ENCODE measurements at places on chromosomes 5 and 9.

- no peak for DNase-seq
Measured at GRCh38 chr5:141691286-141691866, 9.3 kb upstream of the ARAP3 start.

DNA sequence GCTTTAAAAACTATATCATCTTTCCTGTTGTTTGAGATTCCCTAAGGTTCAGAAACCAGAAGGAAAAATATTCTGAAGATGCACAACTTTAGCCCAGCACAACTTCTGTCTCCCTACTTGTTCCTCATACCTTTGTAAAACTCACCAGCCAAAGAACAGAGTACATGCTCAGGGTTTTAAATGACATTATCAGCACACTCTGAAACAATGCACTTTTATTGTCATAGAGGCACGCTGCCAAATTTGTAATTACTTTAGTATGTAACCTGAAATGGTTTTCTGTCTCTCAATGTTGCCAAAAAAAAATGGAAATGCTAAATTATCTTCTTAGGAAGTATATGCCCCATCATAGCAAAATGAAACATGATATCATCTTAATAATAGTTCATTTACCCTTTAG lies 383.6 kb upstream of the CDH6 start:
- no peak for DNase-seq

- peak; percentile 90 for DNase-seq
Measured at GRCh38 chr9:69122082-69122548, 52.0 kb upstream of the TJP2 start.

- no peak for DNase-seq
Measured at GRCh38 chr5:93887678-93888077, 146.3 kb upstream of the POU5F2 start.

DNA sequence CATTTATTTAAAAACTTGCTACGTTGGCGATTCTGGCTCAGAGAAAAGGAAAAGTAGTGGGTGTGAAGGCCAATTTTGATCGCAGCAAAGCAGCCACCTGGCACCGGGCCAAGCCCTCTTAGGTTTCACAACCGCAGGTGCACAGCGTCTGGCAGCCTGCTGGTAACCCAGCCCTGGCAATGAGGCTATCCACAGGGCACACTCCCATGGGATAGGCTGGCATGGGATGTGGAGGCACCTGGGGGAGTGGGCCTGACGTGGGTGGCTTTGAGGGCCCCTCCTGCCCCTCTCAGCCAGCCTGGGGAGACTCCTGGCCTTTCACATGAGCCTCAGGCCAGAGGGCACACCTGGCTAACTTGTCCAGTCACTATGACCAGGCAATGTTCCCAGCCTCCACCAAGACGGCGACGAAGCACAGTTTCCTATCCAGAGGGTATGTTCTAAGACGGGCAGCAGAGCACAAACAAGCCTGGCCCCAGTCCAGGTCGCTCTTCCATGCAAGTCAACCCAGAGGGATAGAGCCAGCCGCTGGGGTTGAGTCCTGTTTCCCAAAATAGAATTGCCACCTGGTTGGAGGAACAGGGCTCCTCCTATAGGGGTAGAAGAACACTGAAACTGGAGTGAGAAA lies 19.0 kb downstream of the CMBL start:
- no peak for DNase-seq

DNA sequence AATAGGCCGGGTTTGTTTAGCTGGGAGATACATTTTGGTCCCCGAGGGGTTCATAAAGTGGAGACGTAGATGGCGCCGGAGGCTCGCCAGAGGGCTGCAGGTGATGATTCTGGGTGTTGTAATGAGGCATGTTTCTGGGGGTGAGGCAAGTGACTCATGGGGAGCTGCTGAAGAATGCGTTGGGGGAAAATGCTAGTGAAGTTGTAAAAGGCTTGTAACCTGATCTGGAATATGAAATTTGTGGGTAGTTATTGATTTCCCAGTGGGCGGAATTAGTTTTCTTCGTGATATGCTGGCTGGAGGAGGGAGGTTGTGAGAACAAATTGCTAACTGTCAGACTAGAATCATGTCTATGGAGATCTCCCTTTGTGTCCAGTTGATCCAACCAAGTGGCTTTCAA lies 158.3 kb downstream of the DOCK2 start:
- DNase-seq: no peak

DNA sequence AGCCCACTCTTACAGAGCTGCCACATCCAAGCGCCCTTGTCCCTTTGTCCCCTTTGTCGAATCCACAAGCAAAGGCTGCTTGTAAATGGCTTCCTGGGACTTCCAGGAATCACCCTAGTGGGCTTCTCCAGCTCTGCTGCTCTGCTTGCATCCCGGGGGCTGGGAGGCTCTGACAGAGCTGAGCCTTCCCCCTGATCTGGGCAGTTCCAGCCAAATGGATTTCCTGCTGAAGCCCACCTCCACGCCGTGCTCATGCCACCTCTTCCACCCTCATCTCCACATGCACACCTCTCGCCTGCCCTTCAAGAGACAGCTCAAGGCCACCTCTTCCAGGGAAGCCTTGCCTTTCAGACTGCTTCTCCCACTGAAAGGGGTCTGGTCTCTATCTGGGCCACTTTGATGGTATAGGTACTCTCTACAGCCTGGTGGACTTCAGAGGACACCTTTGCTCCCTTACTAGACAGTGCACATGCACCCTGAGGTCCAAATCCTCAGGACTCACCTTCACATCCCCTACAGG lies 106.2 kb downstream of the LHFPL2 start:
- no peak for DNase-seq

GRCh38 chr9:34123682-34124081 lies 2.8 kb downstream of the DCAF12 start:
- DNase-seq: no peak

DNA sequence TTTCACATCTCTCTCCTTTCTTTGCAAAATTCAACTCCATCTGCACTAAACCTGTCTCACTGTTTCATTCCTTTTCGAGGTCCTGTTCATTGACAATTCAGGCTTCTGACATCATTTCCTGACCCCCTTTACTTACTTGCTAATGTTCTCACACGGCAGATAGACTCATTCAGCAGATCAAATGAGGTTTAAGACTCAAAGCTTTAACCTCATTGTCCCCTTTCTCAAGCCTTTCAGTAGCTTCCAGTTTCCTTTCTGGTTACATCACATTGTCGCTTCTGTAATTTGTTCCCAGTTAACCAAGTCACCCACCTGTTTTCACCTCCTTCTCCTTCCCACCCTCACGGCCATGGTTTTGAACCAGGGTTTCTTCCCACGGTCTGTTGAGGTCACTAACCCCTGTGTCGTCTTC lies 143.4 kb upstream of the OTULINL start:
- no peak for DNase-seq

GRCh38 chr9:99628849-99629620 lies 192.7 kb upstream of the NR4A3 start:
- DNase-seq: no peak

DNA sequence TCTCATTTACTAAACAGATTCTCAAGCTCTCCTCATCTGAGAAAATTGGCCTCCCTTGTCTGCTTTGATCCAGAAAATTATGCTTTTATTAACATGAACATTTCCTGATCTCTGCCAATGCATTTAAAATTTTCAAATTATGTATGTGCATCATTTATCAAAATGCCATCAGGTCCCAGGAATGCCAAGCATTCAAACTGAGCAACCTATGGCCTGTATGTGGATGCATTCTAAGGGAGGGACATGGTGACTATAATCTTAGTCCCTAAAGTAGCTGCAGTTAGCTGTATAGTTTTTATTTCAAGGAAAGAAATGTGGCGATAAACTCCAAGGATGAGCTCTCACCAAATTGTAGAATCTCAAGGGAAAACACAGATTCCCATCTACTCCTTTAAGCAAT lies 9.7 kb upstream of the RORB start:
- no peak for DNase-seq

DNA sequence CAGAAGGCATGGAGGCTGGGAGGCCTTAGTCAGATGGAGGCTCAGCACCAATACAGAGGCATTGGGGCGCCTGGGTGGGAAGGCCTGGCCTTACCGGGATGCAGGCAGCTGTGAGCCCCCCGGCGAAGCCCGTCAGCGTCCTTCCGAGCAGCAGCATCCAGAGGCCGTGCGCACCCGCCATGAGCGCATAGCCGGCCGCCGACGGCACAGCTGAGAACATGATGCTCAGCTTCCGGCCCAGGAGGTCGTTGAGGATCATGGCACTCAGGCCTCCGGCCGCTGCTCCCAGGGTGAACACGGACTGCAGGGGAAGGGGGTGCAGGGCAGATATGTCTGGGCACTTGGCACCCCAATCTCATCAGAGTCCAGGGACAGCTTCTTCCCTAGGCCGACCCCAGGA lies 2.0 kb downstream of the SLC2A6 start:
- DNase-seq: no peak

DNA sequence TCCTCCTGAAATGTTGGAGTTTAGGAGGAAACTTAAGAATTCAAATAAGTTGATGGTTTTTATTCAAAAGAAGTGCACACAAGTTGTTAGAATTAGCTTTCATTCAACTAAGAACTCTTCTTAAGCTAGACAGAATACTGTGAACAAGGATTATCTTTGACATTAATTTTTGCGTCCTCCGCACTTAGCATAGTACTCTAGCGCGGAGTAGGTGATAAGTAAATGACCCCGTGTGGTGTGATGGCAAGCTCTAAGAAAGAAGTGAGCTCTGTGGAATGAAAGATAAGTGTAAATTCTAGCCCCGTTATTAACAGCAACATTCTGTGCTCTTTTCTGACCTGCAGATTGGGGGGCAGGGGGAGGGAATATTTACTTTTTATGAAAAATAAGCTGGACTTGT lies 1.0 kb downstream of the BRIX1 start:
- no peak for DNase-seq

DNA sequence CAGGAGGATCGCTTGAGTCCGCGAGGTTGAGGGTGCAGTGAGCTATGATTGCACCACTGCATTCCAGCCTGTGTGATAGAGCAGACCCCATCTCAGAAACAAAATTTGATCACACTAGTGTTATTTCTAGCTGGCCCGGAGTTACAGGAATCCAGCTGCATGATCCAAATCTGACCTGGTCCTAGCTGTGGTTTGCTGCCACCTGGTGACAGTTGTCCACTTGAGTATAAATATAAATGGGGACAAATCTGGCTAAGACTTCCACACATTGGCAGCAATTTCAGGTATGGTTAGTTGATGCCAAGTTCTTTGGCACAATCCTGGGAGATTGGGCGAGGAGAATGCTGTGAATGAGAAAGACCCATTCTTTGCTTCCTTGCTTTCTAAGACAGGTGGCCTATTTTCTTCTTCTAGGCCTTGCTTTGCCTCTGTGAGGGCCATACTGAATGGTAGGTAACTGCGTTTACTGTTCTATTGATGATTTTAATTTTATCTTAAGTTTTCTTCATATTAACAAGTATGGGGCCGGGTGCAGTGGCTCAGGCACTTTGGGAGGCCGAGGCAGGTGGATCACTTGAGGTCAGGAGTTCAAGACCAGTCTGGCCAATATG lies 35.4 kb downstream of the UBE2R2 start:
- no peak for DNase-seq

DNA sequence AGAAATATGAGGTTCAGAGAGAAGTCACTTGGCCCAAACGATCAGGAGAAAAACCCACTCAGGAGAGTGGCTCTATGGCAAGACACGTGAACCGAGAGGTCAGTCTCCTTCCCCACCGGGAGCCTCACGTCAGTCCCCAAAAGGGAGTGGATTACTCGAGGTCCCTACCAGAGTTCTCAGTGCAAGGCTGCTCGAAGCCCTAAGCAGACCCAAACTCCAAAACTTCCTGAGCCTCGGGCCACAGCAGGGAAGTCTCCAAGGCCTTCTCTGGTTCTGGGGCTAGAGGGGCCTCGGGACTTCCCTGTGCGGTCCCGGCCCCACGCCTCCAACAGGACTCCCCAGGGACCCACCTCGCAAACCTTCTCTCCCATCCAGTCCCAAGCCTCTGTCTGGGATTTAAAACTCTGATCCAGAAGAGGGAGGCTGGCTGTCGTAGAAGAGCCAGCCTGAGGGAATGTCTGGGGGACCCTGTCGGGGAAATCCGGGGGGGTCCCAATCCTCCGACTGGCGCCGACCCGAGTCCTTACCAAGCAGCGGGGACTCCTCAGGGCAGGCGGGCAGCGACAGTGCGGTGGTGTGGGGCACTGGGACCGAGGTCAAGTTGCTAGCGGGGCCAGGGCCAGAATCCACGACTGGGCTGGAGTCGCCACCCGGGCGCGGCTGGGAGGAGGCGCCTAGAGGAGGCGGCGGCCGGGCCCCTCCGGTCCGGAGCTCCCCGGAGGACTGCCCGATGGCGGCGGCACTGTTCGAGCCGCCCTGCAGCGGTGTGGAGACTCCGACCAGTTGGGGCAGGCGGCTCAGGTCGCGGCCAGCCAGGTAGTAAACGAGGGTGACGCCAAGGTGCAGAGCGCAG lies 679 bp downstream of the B4GALT1 start:
- DNase-seq: peak; percentile 90

DNA sequence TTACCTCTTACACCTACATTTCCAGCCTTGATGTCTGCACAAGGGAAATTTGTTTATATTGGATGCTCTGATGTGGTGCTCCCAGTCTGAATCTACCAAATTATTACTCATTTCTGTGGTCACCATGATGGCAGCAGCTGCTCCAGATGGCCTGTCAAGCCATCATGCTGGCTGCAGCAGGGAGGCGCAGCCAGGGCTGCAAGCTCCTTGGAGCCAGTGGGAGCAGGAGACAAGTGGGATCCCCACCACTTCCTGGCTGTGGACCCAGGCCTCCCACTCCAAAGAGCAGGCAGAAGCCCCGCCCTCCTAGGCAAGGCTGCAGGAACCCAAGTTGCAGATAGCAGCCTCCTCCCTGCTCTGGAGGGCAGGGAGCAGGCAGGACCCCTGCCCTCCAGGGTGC lies 241.1 kb upstream of the ATP10B start:
- DNase-seq: no peak

DNA sequence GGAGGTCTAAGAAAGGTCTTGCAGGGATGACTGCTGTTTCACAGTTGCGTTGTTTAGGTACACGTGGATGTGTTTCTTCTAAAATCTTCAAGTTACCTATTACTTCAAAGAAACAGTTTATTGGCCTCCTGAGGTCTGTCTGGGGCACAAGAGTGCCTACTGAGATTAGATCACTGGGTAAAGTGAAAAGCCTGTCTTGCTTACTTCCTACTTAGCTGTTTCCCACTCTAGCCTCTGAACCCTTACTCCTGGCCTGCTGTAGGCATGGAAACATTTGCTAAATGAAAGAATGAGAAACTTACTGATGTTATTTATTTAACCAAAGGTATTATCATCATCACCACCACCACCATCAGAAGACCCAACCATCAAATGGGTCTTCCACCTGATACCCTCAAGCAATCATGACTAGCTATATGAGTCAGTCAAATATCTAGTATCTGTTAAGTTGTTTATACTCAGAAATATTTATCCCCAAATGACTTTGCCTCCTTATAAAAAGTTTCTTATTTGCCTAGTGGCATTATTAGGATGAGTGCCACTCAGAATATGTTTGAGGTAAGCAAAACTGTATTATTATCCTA lies 92.5 kb downstream of the ELAVL2 start:
- no peak for DNase-seq

GRCh38 chr5:171806976-171807747 lies 21.5 kb downstream of the SMIM23 start:
- no peak for DNase-seq

- no peak for DNase-seq
Measured at GRCh38 chr5:81409896-81410295, 16.0 kb upstream of the ACOT12 start.

DNA sequence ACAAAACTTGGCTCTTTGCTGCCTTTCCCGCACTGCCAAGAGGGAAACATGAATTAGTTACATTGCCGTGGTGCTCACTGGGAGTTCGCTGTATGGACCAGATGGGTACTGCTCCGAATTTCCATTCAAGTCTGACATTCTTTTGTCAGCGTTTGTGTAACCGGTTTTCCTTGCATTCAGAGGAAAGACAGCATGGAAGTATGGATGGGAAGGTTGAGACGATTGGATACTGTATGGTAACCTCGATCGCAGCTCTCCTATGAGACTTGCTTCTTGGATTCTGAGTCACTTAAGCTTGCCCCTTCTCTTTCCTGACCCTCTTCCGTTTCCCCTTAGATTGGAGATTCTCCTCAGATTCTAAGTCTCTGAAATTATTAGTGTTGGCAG lies 625 bp upstream of the UBLCP1 start:
- DNase-seq: no peak

Measured in posterior vena cava (tissue), 2 donors.